NCI-H1930 (cell line): ENCODE measurements at places on chromosomes 4 and X.

- no peak for DNase-seq
Measured at GRCh38 chrX:150958177-150958576, 25.0 kb upstream of the HMGB3 start.

DNA sequence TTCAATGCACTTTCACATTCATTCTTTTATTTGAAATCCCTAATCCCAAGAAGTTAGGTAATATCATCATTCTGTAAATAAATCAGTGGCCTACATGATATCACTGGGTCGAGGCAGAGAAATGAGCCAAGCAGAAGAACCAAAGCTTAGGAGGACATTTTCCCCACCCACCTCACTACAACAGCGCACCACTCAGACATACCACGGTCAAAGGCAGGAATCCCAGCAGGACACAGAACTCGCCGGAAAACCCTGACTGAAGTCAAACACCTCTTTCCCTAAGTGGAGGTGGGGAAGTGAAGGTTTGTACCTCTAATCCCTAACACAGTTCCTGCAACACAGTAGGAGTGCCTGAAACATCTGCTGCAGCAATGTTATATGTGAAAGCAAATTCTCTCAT is 21.5 kb downstream of the RELL1 start:
- no peak for DNase-seq

DNA sequence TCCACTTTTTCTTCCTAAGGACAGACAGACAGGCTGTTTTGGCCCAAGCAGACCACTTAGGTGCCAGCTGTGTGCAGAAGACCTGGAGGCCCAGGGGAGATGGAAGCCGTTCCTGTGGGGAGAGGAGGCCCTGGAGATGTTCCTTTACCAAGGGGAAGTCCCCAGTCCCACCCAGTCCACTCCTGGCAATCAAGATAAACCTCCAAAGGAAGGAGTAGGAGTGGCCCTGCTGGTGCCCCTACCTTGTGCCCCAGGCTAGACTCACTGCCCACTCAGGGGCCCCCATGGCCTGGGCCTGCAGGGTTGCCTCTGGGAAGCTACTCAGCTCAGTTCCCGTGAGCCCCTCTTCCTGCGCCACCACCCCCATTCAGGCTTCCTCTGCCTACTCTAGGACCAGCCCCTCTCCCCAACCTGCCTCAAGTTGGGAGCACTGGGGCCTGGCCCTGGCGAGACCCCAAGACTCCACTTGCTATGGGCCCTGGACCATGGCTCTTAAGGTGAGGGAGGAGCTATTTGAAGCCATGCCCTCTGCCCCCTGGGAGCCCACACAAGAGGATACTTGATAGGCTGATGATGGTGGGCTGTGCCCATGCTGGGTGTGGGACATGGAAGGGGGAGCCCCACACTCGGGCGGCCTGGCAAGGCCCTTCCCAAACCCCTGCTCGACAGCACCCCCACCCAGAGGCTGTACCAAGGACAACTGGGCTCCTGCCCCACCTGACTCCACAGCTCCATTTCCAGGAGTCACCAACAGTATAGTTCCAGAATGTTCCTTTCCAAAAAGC is 24.8 kb upstream of the RNF4 start:
- no peak for DNase-seq

- DNase-seq = no peak
Measured at GRCh38 chr4:112557676-112558411, 41.9 kb upstream of the NEUROG2 start.

DNA sequence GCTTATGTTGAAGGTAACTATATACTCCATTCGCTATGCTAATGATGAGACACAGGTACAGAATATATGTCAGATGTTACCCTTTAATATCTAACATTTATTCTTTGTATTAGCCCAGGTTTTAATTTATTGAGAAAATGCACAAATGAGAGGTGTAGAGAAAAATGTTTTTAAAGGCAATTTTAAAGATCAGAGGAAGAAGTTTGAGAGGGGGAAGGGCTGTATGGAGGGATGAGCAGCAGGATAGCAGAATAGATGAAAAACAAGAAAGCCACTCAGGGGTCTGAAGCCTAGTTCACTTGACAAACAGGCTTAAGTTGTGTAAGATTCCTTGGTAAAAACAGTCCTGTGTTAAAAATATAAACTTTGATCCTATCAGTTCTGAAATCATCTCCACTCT is 3.7 kb downstream of the MAB21L2 start:
- DNase-seq = no peak

GRCh38 chr4:183458005-183458404 is 13.6 kb downstream of the CDKN2AIP start:
- no peak for DNase-seq

- DNase-seq = no peak
Measured at GRCh38 chrX:153636716-153637115, 10.3 kb upstream of the DUSP9 start.

- DNase-seq = no peak
Measured at GRCh38 chrX:72020788-72021187, 110.1 kb downstream of the NHSL2 start.

DNA sequence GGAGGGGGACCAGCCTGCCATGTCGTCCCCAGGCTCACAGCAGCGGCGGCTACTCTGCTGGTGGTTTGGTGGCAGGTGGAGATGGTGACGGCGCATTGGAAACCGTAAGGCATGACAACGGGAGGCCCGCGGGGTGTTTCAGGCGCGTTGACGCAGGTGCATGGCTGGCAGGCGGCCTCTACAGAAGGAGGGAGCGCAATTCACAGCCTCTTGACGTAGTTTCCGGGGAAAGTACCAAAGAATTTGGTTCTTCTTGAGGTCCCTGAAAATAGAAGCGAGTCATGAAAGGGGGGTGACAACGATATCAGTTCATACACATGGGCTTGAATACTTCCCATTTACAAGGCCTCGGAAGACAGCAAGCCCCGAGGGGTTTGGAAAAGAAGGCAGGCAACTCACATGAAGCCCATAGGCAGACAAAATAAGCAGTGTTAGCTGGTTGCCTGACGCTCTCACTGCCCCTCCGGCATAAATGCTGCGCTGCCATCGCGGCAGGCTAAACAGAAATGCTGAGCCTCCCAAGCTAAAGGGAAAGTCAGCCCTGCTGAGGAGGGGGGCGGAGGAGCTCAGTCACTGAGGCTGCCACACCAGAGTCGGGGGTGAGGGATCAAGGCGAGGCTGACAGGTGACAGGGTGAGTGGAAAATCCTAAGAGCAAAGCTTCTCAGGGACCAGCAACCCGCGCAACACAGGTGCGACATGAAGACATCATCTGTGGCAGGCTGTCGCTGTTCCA is 52.3 kb upstream of the PDLIM3 start:
- DNase-seq = peak; percentile 24

DNA sequence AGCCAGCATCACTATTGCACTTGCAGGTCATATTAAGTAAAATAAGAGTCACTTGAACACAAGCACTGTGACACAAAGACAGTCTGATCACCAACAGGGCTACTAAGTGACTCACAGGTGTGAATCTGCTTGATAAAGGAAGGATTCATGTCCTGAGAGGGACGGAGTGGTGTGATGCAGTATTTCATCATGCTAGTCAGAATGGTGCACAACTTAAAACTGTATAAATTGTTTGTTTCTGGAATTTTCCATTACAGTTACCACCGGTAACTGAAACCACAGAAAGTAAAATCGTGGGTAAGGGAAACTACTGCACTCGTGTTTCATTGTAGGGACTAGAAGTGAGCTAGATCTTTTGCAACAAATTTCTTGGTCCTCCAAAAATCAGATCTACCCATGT is 109.7 kb downstream of the ELOVL6 start:
- DNase-seq = no peak

DNA sequence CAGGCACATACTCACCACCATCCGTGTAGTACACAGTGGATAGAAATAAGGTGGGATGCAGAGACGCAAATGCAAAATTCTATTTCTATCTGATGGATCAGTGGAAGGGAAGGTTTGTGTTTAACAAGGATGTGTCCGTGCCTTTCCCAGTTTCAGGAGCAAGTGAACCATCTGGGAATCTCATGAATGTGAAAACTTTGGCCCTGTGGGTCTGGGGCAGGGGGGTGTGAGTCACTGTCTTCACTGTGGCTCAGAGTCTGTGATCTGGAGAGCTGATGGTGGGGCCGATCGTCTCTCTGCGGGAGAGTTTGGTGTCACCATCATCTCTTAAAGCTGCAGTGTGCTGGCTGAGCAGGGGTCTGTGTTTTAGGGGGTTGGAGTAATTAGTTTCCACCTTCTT is 179.3 kb upstream of the STS start:
- no peak for DNase-seq

DNA sequence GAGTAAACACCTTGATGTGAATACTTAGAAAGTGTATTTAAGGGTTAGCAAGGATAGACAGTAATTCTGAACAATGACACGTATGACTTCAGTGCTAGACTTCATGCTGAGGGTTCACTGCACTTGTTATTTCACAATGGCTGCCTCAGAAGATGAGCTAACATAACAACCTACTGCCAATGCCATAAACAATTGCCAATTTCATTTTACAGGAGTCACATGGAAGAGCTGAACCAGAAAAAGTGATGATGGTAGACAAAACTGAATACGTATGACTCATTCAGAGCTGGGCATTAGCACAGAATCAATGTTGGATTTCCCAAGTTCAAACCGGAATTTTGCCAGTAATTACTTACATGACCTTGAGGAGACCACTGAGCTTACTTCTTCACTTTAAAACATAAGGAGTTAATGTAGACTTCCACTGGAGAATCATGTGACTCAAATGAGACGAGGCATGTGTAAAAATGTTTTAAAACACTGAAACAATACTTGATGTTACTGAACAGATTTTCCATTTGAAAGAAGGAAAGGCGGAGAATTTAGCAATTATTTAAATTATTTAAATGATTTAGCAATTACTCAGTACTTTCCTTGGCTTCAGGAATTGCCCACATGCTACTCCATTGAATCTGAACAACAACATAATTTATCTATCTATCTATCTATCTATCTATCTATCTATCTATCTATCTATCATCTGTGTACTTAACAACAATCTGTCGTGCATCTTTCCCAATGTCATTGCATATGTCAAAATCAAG is 868.5 kb upstream of the SLIT2 start:
- DNase-seq = no peak

- DNase-seq = no peak
Measured at GRCh38 chr4:80926446-80926845, 104.1 kb upstream of the BMP3 start.

DNA sequence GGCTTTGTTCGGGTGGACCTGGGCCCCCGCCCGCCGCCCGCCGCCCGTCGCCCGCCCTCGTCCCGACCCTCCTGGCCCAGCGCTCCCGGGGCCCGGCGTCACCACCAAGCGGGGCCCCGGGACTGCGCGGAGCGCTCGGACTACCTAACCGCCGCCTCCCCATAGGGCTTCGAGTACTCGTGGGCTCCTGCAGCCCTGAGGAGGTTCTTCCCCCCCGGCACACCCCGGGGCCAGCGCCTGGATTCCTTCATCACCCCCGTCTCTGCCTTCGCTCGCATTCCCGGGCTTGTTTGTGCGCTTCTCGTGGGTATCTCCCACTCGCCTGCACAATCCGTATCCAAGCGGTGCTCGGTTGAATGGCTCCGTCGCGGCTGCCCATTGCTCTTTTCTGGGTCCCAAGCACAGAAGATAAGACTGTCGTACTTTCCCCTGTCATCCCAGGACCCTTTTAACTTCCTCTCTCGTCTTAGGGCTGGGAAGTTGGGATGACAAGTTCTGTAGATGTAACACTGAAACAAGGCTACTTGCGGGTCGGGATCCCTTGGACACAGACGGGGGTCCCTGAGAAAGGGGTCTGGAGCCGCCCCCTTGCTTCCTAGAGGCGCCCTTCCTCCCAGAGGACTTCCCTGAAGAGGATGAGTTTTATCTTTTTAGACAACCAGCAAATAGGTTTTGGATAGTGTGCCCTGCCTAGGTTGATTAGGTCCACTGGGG is 565 bp downstream of the MOB1B start:
- DNase-seq = no peak

DNA sequence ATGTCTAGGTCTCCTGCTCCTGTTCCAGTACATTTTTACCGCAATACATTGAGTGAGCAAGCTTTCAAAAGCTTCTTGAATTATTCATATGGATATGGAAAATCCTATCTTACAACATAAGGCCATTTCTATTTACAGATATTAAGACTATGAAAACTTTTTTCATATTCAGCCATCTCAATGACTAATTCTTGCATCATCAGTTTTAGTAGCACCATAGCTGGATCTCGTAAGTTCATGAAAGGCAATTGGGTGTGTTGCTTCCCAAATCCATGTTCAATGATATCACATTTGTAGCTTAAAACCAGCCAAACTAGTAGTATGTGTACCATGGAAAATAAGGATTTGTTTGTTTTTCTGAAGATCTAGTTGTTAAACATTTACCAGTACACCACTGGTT is 118.3 kb upstream of the GABRA2 start:
- no peak for DNase-seq
